ENCODE measurements at places on chromosomes 1 and 21. TPM values are rescaled to one million over a fixed set of nuclear protein-coding genes. Genes with fewer than 3 reads are reported as not detected.

The JAM2 gene
- total RNA-seq = not detected

DNA sequence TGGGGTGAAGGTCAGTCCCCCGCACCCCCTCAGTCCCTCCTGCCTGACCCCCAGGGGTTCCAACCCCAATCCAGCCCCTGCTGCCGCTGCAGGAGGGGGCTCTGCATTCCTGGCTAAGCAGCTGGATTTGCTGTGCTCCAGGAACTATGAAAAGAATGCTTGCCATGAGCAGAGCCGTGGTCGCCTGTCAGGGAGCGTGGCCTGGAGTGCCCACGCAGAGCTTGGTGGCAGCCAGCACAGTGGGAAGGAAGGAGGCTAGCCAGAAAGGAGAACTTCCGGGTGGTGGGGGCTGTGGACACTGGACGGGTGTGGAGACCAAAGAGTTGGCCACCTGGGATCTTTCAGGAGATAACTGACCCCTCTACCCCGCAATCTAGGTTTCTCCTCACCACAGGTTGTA, 5.6 kb downstream of the COL8A2 start:
- DNase-seq = no peak

DNA sequence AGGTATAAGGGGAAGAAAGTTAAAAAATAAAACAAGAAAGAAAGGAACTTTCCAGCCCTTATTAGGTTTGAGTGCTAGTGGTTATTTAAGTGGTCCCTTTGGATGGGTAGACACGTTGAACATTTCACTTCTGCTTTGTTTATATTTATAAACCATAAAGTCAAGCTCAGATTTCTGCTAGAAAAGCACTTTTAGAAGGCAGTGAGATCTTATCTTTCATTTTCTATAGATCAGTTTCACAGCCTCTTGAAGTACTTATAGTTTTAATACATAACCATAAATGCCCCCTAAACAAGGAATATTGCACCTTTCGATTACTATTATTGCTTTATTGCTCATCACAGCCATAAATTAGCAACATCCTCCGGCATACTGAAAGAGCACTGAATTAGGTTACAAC, 446.8 kb upstream of the PLXNA2 start:
- no peak for DNase-seq

- DNase-seq = no peak
Measured at GRCh38 chr1:226625326-226625725, 76.8 kb downstream of the STUM start.

GRCh38 chr1:1079408-1080121, 5.5 kb upstream of the RNF223 start:
- DNase-seq = peak; percentile 97

DNA sequence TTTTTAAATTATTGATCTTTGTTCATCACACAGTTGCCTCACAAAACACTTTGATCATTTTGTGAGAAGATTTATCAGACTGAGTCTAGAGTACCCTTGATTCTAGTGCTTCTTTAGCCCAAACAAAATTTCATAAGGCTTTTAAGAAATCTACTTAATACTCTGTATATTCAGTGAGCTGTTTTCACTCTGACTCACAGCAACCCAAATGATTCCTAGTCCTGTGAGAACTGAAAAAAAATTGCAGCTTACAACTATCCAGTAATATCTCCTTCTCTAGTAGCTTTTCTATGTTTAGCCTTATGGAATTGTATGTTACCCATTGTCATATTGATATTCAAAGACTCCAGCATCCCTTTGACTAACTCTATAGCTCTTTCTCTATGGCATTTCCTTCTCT, 915.6 kb downstream of the AMY1C start:
- no peak for DNase-seq

DNA sequence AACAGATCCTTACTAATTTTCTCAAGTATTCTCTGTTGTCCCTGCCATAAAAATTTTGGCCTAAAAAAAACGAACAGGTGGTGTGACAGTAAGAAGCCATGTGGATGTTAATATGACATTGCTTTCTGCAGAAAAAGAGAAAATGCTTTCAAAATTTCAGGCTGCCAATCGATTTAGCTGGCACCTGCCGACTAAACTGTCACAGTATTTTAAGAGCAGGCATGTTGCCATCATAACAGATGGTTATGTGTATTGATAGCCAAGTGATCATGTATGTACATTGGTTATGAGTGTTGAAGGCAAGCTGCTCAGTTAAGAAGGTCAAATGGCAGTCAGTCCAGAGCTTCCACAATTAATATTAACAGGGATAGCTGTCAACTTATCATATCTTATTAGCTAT, 1017.0 kb downstream of the MRPL39 start:
- DNase-seq = no peak

- DNase-seq = no peak
Measured at GRCh38 chr1:18174037-18174436, 66.4 kb downstream of the IGSF21 start.

DNA sequence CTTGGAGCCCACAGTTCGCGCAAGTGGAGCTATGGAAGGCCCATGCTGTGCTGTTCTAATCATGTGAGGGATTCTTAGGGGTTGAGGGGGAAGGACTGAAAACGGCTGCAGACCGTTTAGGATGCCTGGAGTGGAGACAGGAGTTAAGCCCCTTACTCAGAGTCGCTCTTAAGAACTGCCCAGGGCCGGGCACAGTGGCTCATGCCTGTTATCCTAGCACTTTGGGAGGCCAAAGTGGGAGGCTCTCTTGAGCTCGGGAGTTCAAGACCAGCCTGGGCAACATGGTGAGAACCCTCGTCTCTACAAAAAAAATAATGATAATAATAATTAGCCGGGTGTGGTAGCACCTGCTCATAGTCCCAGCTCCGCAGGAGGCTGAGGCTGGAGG, 1.1 kb downstream of the ZNF672 start:
- DNase-seq = no peak

GRCh38 chr1:39654291-39654690, 14.8 kb upstream of the HEYL start:
- DNase-seq = no peak

Measured in Caki2 (cell line).